ENCODE measurements at places on chromosomes 6 and 20.

DNA sequence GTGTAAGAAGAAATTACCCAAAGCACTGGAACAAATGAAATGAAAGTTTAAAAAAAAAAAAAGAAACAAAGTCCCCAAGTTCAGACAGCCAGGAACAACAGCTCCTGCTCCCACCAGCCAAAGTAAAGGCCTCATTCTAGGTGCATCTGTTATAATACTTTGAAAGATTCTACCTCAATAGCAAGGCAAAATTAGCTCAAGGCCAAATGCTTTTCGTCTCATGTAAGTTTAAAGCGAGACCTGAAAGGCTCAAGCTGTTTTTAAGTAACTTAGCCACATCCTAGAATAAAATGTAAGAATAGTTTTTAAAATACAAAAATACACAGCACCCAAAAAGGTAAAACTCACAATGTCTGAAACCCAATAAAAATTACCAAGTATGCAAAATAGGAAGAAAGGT is 64.7 kb downstream of the TASP1 start:
- DNase-seq, result no peak

GRCh38 chr6:132153221-132153898 is 202.2 kb upstream of the CCN2 start:
- no peak for DNase-seq

- DNase-seq, result no peak
Measured at GRCh38 chr6:67863346-67863745, 771.7 kb upstream of the ADGRB3 start.

DNA sequence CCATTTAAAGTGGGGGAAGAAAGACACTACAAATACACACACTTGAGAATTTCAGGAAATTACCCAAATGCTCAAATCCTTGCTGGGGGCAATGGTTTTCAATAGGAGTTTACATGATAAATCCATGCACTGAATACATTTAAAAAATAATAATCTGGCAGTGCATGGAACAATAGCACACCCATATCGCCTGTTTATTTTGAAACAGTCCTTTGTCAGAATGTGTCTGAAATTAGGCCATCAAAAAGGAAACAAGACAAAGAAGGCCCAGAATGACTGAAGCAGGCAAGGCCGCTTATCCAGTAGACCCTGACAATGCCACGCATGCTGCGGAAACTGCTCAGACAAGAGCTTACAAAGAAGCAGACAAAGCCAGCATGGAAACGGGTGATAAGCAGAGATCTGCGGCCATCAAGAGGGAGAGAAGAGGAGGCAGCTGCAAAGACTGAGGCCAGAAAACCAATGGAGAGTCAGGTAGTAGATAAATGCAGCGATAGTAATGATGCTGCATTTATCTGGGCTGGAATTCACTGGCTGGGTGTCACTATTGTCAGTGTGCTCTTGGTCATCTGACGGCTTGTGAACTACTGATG is 211.9 kb upstream of the CNR1 start:
- no peak for DNase-seq

GRCh38 chr6:111482188-111482958 is 645 bp downstream of the REV3L start:
- DNase-seq, result peak; percentile 51

DNA sequence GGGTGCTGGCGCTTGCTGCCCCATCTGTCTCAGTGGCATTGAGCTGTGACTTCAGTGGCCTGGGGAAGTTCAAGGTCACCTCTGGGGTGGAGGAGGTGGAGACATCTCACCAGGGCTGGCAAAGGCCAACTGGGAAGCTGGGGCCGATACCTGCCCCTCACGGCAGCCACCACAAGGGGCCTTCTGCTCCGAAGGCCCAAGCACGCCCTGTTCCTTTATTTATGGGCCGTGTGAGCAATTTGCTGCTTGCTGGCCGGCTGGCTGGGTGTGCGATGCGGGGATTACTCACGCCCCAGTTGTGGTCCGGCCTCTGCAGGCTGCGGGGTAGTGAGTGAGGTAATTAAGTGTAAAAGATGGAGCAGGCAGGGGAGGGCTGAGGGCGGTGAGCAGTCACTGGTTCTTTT is 13.2 kb upstream of the SCRT2 start:
- no peak for DNase-seq

GRCh38 chr6:75488033-75488432 is 5.6 kb downstream of the FILIP1 start:
- no peak for DNase-seq

- DNase-seq, result no peak
Measured at GRCh38 chr20:39756369-39756768, 794.2 kb downstream of the DHX35 start.

DNA sequence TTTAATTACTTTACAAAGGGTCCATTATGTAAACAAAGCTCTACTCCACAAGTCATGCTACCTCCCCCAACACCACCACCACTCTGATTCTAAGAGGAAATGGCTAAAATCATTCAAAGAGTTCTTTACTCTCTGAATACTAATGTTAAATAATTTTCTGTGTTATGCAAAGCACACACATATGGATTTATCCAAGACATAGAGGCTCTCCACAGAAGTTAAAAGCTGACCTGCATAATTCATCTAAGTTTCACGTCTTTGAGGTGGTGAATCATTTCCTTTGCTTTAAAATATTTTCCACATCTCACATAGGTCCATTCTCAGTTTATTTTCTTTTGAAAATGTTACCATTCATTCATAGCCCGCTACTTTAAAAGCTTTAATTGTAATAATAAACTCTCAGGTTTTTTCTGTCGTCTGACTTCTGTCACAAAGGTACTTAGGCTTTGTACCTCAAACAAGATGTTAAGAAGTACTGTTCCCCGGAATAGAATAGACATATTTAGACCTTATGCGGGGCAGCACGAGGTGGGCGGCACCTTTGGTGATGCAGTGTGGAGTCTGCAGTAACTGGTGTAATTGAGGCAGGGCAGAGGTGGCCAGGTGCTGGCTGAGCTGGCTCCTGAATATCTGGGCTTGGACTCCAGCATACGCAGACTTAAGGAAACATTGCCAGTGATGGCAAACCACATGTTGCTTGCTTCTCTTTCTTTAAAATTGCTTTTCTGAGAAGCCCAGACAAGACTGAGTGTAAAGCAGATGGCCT is 55.8 kb downstream of the KIF6 start:
- DNase-seq, result no peak

DNA sequence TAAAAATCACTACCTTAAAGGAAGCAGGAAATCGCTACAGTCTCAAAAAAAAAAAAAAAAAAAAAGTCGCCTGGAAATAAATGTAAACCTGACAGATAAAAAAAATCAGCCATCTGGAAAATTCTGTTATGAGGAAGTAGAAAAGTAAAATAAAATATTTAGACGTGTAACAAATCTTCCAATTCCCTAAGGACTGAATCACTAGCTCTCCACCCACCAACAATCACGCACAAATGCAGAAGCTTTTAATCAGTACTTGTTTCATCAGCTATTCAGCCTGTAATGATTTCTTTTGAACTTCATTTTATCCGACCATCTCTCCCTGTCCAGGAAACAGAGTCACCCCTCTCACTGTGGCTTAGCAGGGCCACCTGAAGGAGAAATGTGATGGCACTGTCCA is 59.0 kb downstream of the SLC23A2 start:
- DNase-seq, result peak; percentile 66

GRCh38 chr6:170044836-170045562 is 245.9 kb downstream of the DLL1 start:
- DNase-seq, result no peak

- peak; percentile 89 for DNase-seq
Measured at GRCh38 chr20:37265152-37265551, 3.5 kb upstream of the GHRH start.

DNA sequence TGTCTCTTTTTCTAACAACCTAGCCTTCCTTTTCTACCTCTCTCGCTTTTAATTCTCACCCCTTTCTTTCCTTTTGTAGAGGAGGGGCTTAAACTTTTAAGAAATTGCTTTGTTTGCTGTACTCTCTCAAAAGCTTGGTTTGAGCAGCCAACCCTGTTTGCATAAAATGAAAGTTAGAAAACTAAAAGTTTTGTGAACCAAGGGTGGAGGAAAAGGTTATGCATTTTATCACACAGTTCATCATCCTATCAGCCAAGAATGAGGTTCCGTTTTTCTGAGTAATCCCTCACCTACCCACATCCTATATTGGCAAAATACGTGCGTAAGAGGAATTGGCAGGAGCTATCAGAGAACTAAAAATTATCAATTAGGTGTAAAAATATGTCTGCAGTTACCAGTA is 42.8 kb upstream of the LOC128125822 start:
- no peak for DNase-seq

All from suppressor macrophage (primary cell).